H9 (cell line): ENCODE measurements at places on chromosomes 16 and 17.

DNA sequence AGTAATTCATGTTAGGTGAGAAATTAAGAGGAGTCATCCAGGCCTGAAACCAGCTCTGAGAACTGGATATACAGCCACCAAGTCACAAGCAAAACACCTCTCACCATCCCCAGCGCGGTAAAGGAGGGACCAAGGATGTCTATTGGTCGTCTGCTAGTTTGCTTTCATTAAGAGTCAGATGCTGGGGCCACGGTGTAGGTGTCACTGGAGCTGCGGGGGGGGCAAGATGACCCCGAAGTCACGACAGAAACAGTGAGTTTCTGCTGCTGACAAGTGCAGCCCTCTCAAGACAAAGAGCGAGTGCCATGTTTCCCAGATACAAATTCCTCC is 790 bp downstream of the NCBP3 start:
- no peak for DNase-seq

DNA sequence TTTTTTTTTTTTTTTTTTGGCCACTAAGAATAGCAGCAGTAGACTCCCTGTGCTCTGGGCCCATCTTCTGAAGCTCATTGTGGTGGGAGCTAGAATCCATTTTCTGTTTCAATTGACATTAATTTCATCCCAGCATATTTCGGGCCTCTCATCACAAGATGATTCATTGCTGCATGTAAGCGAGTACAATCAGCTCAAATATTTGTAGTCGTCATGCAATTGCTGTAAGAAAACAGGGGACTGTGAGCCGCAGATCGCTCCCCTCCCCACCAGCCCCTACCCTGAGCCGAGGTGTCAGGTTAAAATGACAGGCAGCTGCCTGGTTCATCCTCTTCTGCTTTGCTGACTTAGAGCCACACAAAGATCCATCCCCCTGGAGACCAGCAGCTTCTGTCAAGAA is 358.8 kb upstream of the CDH5 start:
- DNase-seq, result no peak

DNA sequence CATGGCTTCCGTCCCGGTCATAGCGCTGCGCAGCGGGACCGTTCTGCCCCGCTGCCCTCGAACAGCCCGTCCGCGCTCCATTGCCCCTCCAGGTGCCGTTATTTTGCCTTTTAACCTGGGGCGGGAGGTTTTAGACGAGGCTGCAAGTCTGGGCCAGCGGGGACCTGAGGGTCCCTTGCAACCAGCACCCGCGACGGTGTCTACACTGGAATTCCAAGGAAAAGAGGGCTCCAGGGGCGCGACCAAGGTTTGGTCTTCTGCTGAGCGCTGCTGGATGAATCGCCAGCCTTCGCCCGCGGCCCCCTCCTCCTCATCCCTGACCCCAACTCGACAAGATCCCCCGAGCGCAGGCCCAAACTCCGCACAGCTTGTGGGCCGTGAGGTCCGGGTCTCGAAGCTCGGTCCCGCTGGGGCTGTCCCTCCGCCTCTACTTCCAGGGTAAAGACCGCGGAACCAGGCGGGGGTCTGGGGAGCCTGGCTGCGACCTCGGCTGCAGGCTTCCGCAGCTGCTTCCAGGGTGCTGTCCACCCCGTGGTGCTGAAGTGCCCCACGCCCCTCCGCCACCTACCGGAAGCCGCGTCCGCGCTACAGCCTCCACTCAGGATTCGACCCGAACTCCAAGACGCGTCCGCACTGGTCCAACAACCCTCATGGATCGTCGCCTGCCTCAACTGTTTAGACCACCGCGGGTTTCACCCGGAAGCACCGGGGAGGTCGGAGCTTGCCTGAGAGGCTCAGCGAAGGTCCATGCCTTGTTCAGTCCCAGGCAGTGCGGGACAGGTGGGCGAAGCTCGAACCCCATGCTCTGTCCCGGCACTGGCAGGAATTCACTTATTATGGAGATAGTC is 10.1 kb upstream of the CA4 start:
- peak; percentile 89 for DNase-seq

- DNase-seq, result peak; percentile 85
These were observed at the start of gene CDH8 for GRCh38 chr16:62036101-62036801. Gene CDH8 (minus strand): TSS chr16:62036438. CDS start chr16:62021403, 15,035 bp downstream.

- DNase-seq, result no peak
These were observed 266.1 kb downstream of the XYLT1 start for GRCh38 chr16:17204644-17205043.

- DNase-seq, result no peak
These were observed 172.0 kb downstream of the CYB561 start for GRCh38 chr17:63274146-63274545.

GRCh38 chr17:55726440-55726839 is 3.8 kb upstream of the TMEM100 start:
- no peak for DNase-seq

GRCh38 chr17:9598661-9599060 is 22.2 kb downstream of the CFAP52 start:
- no peak for DNase-seq

DNA sequence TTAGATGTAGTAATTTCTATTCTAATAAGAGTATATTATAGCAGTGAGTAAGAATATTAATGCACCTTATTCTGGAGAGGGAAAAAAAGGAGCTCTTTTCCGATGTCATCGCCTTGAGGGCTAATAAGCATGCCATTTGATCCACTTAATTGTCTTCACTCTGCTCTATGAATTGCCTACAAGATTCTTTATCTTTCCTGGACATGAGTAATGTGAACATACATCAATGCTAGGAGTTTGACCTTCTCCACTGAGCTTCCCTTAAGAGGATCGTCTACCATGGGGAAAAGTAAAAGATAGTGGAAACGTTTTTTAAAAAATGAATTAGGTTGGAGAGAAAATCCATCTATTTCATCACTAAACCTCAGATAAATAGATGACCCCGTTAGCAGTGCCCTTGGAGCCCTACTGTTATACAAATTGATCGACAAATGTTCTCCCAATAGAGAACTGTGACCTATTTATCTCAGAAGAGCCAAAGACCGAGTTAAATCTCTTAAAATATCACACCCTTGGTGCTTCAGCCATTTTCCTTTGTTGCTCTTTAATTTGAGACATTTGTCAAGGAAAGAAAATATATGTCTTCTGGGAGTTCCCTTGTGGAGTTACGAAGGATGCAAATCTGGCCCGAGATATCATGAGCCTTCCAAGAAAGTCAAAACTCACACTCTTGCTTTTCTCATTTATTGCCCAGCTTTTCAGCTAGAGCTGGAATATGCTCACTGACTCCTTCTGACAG is 898.5 kb downstream of the KCNJ2 start:
- no peak for DNase-seq

DNA sequence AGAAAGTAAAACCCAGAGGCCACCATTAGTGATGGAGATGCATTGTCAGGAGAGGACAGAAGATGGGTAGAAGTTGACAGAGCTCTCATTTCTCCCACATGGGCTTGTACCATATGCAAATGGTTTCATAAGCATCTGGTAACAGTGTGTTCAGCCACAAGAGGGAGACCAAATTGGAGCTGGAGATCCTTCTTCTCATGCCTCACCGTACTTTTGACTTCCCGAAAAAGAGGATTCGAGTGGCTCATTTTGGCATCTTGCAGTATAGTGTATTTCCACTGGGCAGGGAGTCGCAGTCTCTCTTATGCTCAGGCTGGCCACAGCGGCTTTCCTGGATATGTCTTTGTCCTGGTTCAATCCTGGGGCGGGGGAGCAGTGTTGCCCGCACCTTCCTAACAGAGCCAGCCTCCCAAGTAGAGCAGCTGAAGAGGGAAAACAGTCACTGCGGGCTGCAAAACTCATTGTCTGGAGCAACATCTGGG is 23.8 kb downstream of the TBC1D3B start:
- DNase-seq, result no peak

DNA sequence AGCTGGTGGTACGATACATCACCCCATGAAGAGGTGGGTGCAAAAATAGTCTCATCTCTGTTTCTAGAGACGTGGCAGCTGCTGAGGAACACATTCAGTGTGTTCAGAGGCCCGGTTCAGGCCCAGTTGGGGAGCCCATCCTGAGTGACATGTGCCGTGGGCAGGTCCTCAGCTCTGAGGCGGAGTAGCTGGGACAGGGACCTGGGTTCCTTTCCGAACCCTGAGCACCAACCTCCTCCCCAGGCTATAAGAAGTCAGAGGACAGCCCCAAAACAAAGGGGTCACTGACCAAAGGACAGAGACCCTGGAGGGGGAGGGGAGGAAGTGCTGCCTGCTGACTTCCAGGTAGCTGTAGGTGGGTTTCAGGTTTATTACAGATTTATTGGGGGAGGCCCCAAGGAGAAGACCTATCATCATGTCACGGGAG is 5.1 kb downstream of the LDHD start:
- peak; percentile 34 for DNase-seq

DNA sequence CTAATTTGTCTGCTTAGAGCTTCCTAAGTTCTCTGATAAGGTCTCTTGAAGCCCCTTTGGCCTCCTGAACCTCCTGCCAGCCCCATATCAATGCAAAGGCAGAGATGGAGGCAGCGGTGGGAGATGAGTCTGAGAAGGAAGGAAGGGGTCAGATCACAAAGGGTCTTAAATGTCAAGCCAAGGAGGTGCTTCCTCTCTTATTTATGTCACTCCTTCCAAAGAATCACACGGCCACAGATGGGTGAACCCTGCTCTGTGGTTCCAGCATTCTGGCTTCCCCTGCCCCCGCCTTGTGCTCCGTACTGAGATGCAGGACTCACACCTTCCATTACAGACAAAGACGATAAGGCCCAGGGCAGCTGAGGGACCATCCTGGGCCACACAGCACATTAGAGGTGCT is 96.3 kb downstream of the GSG1L start:
- no peak for DNase-seq

GRCh38 chr16:15434425-15435215 is at the start of gene BMERB1:
Gene BMERB1 (plus strand): TSS chr16:15434588. CDS start chr16:15434654, 66 bp downstream.
- peak; percentile 76 for DNase-seq
